Activated CD8-positive, alpha-beta memory T cell treated with anti-CD3 and anti-CD28 coated beads for 4 hours (primary cell): ENCODE measurements at places on chromosomes 4 and X.

DNA sequence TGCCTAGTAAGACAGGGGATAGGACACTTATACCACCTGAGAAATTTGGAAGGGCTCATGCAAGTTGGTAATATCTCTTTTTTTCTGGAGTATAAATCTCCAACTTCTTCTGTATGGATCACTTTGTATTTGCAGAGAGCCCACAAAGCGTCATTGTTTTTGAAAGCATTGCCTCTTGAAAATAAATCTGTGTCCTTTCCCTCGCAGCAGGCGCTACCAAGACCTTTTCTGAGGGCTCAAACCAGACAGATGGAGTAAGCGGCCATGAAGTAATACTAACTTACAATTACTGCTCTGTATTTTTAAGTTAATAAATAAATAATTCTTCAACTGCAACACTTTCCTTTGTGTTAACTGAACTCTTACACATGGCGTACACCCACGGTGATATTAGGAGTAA, 56.0 kb upstream of the FBXW7 start:
- DNase-seq: no peak

- no peak for DNase-seq
These were observed 1883.4 kb downstream of the STIM2 start for GRCh38 chr4:28744066-28744465.

DNA sequence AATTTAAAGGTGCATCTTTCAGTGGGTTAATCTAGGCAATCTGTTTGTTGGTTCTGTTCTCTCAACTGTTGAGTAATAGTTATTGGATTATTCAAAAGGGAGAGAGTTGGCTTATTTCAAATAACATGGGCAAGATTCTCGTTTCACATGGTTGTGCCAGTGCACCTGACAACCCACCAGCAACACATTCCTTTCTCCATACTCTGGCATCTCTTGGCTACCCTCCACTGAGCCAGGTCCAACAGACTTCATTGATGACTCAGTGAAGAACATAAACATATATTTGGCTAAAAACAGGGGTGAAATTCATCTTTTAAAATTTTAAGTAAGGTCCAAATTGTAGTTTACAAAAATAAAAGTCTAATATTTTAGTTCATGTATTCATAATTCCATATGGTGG, 967.2 kb downstream of the RPA4 start:
- no peak for DNase-seq

DNA sequence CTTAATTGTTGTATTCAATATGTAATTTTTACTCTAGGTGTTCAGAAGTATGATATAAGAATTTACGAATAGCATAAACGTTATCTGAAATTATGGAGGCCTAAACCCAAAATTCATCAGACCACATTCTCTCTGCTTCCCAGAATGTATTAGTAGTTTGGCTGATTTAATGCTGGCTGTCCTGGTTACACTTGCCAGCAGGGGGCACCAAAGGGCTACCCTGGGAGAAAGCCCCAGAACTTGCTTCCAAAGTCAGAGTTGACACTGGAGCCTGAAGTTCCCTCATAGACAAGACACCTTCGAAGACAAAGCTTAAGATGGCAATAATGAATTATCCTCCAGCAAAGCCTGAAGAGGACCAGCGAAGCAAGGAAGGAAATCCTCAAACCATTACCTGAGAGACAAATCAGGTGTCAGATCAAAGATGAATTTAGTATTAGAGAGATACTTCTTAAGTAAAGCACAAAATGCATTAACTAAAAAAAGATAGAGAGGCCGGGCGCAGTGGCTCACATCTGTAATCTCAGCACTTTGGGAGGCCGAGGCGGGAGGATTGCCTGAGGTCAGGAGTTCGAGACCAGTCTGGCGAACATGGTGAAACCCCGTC, 11.3 kb upstream of the ANOS1 start:
- DNase-seq: peak; percentile 8

DNA sequence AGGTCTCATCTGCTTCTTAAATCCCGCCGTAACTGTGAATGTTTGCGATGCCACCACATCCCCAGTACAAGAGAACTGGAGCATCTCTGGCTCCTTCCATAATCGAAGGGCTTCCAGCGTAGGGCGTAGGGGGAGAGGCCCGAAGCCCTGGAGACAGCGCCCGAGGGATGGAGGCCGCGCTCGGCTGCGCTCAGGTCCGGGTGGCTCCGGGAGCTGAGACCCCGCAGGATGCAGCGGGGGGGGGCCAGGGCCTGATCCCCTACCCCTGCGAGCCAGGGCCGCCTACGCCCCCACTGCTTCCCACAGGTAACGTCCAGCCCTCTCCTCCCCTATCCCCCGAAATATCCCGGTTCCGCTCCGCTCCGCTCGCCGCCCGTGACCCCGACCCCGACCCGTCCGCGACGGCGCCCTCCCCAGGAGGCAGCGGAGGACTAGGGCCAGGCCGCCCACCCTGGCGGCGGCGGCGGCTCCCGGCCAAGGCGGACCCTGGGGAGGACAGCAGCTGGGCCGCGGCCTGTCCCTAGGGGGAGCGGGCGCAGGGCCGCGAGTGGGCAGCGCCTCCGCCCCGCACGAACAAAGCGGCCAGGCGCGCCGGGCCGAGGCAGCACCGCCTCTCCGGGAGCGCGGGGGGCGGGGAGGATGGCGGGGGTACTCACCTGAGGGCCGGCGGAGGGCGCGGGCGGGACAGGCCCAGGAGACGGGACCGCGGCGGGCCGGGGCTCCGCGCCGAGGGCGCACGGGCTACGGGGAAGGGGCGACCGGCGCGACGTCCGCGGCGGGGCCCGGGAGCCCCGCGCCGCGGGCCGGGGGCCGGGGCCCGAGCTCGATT, 723 bp downstream of the WDFY3 start:
- no peak for DNase-seq

DNA sequence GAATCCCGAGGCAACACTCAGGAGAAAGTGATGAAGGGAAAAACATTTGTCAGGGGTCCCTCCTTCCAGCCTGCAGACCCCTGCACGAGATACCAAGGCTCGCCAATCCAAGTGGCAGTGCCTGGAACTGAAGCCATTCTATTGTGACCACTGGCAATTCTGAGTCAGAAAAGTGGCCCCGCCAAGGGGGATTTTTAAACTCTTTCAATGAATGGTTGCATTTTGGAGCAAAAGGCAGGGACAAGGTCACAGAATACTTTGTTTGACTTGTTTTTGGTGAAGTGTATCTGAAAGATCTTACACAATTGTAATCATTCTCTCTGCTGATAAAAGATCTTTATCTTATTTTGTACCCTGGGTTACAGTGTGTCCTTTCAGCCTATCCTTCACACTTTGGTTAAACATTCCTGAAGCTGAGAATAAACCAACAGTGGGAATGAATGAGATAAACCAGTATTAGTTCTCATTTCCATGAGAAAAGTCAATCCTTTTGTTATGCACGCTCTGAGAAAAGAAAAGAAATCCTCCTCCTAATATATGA, 115.9 kb upstream of the PDLIM3 start:
- DNase-seq: no peak

- DNase-seq: no peak
These were observed 18.4 kb downstream of the MSMO1 start for GRCh38 chr4:165345666-165346417.

DNA sequence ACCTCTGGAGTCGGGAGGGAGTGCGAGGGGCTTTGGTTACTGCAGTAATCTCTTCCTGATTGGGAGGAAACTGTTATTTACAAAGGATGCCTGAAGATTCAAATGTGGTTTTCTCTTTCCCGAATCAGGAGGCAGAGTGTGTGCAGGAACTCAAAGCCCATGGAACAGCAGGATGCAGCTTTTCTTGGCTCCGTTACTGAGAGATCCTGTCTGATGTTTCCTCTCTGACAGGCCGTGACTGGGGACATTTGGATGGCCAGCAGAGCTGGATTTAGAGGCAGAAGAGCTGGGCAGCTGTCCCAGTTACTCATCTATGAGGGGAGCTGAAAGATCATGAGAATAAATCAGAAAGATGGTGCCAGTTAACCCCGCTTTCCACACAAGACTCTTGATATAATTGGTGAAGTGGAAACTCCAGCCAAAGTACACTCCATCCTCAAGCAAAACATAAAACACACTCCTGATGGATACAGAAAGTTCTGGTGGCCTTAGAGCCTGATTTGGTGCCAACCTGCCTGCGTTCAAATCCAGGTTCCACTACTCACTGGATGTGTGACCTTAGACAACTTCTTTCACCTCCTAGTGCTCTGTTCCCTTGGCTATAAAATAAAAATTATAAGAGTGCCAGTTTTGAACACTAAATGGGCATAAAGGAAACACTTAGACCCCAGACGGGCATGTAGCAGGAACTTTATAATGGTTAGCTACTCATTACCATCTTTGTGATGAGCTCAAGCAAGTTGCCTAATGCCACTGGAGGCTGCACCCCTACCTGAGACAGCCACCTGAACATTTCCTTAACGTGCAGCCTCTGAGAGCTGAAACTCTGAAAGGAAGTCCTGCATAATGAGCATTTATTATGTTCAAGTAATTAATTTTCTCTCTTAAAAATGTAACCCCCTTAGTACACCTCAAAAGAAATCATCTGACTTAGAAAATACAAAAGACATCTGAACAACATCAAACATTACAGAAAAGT, 349.0 kb upstream of the GATB start:
- no peak for DNase-seq

DNA sequence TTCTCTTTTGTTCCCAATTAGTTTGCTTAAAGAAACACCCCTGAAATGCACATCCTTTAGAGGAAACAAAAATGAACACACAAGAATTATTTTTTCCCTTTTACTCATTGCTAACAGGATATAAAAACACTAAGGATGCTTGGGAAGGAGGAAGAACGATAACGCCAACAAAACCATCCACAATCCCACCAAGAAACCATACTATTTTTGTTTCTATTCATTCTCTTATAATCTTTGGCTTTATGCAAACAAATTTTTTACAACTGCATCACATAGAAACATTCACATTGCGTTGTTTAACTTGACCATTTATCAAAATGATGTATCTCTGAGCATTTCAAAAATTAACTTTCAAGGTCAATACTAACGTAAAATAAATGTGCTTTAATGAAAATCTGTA, 12.0 kb downstream of the APBB2 start:
- DNase-seq: no peak

- no peak for DNase-seq
These were observed 49.4 kb downstream of the ITIH6 start for GRCh38 chrX:54748626-54749025.

DNA sequence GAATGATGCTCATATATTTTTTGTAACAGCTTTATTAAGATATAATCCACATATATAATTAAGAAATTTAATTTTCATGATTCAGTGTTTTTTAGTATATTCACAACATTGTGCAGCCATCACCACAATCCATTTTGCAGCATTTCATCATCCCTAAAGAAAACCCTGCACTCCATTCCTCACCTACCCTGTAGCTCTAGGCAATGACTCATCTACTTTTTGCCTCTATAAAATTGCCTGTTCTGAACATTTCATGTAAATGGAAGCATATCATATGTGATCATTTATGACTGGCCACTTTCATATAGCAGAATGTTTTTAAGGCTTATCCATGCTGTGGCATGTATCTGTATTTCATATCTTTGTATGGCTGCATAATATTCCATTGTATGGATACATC, 339.9 kb downstream of the MAPK10 start:
- DNase-seq: no peak

GRCh38 chrX:9977635-9978034, 10.5 kb downstream of the CLDN34 start:
- DNase-seq: no peak

DNA sequence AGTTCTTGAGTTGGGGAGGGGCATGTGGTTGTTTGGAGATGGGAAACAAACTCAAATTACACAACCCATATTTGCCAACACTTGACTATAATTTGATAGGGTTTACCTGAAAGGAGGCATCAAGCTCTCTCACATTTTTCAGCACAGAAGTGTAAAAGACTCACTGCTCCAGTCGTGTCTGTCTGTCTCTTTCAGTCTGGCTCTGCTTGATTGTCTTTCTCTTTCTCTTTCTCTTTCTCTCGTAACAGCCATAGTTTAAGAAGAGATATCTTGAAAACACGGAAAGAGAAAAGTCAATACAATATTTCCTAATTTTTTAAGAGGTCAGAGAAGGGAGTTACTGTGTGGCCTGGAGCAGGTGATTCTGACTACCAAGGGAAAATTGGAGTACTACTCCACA, 413.6 kb upstream of the CXorf51A start:
- DNase-seq: no peak

- DNase-seq: no peak
These were observed 43.0 kb upstream of the GABRA2 start for GRCh38 chr4:46432923-46433322.

DNA sequence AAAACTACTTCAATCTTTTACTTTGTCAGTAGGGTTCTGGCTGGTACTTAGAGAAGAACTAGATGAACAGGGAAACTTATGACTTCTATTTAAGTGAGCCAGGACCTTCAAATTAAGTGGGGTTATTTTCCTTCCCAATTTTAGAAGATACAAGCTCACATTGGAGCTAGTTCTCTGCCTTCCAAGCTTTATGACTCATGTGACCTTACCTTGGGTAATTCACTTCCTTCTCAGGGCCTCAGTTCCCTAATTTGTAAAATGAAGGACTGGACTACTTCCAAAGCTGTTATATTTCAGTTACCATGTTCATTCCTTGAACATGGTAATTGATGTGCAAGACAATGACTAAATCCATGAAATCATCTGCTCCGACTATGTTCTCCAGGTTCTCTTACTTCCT, 32.0 kb upstream of the DCX start:
- DNase-seq: no peak

GRCh38 chr4:123522646-123523045, 126.1 kb downstream of the SPRY1 start:
- no peak for DNase-seq

DNA sequence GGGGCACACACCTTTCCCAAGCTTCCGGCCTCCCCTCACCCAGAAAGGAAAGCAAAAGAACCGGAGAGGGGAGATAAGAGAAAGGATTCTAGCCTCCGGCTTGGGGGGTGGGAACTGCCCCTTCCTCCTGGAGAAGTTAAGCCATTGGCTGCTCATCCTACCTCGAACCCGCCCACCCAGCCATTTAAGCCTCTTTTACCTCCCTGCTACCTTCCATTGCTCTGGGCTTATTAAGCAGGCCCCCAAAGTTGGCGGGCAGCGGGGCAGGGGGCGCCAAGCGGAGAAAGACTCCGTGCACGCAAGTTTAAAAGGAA, 2.3 kb downstream of the MAML3 start:
- DNase-seq: peak; percentile 42

GRCh38 chrX:101551380-101551767, 1.0 kb downstream of the ARMCX1 start:
- no peak for DNase-seq

- no peak for DNase-seq
These were observed 51.5 kb downstream of the DHRSX start for GRCh38 chrX:2449135-2449886.

GRCh38 chr4:68218044-68218443, 27.4 kb downstream of the TMPRSS11B start:
- no peak for DNase-seq

- DNase-seq: no peak
These were observed 286.8 kb downstream of the CRLF2 start for GRCh38 chrX:925652-926061.
